H9 (cell line): ENCODE measurements at places on chromosomes 16 and 17.

DNA sequence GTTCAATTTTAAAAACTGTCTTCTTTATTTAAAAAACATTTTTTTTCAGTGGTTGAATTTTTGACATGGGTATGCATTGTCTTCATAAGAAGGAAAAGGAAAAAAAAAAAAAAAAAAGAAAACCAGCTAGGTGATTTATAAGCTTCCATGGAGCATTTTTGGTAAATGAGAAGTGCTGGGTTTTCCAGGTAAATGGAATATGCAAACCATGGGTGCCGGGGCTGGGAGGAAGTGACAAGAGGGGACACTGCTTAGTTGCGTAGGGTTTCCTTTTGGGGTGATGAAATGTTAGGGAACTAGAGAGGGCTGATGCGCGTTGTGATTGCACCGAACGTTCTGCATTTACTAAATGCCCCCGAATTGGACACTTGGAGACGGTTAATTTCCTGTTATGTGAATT lies 217.4 kb upstream of the FOXF1 start:
- DNase-seq, result no peak

GRCh38 chr16:180681-181564 lies 664 bp downstream of the HBQ1 start:
- peak; percentile 91 for DNase-seq

DNA sequence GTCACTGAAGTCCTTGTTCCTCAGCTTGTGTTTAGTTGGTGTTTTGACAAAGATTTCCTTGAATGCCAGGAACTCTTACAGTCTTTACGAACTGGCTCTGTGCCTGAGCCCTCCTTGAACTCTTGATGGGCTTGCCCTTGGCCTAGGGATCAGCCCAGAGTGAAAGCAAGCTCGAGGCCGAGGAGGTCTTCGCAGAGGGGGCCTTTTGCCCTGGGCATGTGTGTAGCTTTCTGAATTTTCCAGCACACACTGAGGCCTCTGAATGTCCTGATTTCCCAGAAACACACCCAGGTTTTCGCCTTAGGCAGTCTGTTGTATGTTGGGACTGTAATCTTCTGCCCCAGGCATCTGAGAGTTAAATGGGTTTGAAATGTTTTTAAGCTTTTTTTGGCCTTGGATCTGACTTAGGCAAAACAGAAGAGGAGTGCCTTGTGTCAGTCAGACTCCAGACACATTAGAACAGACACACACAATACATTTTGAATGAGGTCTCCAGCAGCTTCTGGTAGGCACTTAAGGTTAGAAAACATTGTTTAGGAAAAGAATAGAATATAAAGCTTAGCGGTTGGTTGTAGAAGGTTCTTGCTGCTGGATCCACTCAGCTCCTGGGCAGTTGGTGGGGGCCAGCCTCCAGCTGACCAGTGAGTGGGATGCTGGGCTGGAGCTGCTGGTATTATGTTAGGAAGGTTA lies 17.1 kb downstream of the FOXK2 start:
- DNase-seq, result no peak

DNA sequence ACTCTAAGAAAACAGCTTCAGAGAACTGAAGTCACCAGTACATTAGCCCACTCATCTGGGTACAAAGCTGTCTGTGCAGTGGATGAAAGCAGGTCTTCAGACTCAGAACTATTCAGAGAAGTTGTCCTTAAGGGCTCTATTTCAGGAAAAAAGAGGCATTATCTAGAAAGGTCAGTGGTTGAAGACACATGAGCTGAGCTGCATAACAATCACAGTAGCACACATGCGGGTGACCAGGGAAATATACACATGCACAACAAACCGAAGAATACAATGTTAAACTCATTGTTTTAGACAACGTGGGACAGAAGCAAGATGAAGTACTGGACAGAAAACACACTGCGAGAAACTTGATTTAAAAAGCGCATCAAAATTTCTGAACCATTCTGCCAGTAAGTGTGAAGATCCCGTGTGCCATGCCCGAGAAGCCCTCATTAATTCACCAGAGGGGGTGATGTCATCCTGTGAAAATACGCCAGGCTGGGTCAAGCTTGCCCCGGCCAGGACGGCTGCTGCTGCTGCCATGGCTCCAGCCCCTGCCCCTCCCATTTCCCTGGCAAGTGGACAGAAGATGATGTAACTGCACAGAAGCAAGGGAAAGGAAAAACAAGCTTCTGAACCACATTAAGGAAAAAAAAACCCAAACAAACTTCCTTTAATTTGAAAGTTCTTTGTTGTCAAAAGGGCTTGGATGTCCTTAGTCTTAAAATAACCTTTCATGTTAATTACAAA lies 10.1 kb downstream of the DYNC1LI2 start:
- DNase-seq, result no peak

DNA sequence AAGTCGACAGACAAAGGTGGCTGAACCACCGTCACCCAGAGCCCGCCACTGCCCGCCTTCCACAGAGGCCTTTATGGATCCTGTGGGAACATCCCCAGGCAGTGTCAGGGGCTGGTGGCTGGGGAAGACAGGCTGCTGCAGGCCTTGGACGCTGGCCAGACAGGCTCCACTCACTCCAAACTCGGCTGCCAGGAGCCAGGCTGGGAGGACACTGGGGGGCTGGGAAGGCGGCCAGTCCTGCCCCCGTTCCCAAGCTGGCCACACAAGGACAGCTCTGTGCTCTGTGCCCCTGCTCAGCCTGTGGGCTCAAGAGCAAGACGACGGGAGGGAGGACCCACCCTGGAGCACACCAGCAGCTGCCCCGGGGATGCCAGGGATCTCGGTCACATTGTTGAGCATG lies 7.6 kb upstream of the LCAT start:
- DNase-seq, result no peak

GRCh38 chr16:77273-77806 lies 685 bp upstream of the MPG start:
- DNase-seq, result peak; percentile 71

DNA sequence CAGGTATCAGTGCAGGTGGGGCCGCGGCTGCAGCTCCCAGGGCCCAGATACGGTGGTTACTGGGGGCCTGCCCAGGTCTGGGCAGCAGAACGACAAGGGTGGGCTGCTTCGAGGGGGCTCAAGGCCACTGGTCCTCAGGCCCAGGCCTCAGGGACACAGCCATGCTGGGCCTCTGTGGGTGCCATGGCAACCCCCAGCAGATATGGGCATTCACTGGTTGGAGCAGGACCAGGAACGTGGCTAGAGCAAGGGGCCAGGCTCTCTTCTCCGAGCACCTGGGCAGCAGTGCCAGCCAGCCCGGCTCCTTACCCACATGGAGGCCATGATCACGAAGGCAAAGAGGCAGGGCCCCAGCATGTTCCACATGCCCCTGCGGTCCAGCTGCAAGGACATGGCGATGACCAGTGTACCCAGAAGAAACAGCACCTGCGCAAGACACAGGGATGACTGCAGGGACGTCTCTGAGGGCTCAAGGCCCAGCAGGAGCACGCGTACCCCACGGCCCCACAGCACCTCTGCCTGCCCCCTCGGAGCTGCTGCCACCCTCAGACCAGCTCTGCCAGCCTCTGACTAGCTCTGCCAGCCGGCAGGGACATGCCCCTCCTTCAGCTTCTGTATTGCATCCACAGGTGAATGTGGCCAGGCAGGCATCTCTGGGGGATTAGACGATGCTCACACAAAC lies 2.1 kb upstream of the MRPL28 start:
- no peak for DNase-seq

- peak; percentile 53 for DNase-seq
Measured at GRCh38 chr16:17461951-17462729, 8.6 kb downstream of the XYLT1 start.

GRCh38 chr16:8062677-8063076 lies 527.6 kb downstream of the TMEM114 start:
- no peak for DNase-seq

DNA sequence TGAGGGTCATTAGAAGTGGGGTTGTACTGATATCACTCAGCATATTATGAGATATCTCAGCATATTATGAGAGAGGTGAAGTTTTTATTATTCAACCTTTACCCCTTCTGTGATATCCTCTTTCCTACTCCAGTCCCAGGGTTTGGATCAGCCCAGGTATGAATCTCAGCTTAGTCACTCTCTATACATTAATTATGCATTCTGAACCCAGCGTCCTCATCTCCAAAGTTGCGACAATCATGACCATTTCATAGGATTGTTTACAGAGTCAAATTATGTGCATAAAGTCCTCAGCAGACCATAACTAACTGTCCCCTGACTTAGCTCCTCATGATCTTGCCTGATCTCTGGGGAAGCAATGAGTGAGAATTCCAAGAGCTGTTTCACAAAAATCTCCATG lies 20.5 kb upstream of the BLMH start:
- no peak for DNase-seq

DNA sequence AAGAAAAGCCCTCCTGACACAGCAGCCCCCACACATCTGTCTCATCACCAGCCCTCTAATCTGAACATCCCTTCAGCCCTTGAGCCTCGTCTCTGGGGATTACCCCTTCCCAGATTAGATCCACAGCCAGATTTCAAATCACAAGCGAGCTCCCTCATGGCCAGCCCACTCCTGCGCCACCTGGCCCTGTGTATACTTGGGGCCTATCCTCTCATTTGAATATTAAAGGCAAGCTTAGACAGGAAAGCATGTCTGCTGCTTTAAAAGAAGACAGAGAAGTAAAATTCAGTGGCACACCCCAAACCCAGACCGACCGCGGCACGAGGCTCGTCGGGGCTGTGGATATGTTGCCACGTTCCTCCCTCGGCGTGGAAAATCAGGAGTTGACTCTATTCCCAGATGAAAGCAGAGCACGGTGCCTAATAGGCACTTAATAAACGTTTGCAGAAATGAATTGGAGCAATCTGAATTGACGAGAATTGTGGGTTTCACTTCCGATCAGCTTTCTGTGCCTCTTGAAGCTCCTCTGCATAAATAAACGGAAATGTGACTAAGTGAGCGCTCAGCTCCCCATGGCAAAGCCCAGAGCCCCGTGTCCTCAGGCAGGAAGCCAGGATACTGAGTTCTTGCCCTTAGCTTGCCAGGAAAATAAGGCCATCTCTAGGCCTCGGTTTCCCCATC lies 108.0 kb downstream of the CCDC182 start:
- no peak for DNase-seq

GRCh38 chr16:25614716-25615265 lies 77.0 kb upstream of the HS3ST4 start:
- DNase-seq, result no peak

DNA sequence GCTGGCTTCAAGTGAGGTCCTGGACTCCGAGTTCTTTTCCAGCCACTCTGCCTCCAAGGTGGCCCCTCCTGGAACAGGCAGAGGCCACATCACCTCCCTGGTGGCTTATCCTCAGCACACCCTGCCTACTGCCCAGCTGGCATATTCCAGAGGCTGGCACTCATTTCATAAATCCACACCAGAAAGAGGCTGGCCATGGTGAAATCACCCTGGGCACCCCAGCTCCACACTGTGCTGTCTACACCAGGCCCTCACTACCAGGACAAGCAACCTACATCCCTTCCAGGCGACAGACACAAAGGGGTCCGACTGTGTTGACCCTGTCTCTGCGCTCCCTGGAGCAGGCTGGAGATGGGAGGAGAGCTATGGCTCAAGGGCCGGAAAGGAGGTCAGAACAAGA lies 100.2 kb downstream of the C16orf78 start:
- peak; percentile 14 for DNase-seq

- no peak for DNase-seq
Measured at GRCh38 chr16:31301708-31302400, 42.1 kb downstream of the ITGAM start.

GRCh38 chr17:43823350-43824084 lies 9.4 kb downstream of the MPP3 start:
- no peak for DNase-seq

GRCh38 chr17:35588196-35588920 lies 1.2 kb downstream of the AP2B1 start:
- DNase-seq, result no peak

- peak; percentile 85 for DNase-seq
Measured at GRCh38 chr17:48995304-48995973, 1.7 kb upstream of the IGF2BP1 start.

DNA sequence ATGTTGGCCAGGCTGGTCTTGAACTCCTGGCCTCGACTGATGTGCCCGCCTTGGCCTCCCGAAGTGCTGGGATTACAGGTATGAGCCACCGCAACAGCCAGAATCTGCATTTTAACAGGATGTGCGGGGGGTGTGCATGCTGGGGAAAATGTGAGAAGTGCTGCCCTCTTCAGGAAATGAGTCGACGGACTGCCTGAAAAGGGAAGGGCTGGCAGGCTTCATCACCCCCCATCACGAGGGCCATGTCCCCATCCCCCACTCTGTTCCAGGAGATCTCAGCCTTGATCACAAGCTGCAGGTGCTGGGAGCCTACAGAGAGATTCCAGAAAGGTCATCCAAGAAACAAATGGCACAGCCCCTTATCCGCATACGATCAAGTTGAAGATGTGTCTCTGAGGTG lies 195.3 kb upstream of the RPL38 start:
- DNase-seq, result peak; percentile 87

GRCh38 chr16:47578573-47578972 lies 117.4 kb downstream of the PHKB start:
- DNase-seq, result no peak

DNA sequence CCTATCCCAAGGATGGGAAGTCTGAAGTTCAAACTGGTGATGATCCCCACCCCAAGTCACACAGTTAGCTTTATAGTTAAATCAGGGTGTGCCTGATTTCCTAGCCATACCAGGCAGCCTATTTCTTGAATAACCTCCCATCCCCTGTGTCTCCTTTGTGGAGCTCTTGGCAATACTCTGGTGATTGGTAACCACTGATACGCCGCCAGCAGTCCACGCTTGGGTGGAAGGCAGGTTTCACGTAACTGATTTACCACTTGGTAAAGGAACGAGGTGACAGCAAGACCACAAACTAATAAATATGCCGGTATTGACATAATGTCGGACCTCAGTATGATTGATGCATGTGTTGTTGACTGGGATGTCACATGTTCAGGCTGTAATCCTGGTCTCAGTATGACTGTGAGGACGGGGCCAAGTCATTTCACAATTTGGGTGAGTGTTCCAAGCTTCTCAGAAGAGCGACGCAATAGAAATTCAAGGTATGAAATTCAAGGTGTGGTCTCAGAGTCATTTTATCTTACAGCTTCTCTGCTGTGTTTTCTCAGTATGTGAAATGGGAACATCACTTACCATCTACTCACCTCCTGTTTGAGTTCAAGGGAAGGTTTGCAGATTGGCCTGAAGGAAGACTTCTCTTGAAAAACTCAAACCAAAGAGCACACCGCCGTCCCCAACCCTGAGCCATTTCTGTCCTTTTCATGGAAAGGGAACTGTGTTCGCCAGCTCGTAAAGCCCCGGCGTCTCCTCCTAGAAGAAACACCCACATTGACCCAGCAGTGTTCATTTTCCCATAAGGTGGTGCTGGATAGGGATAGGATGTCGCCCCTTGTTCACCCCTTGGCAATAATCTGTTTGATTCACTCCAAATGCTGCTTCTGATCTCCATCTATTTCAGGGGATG lies 678.9 kb downstream of the WWOX start:
- no peak for DNase-seq

GRCh38 chr16:47046726-47047523 lies 73.5 kb upstream of the DNAJA2 start:
- no peak for DNase-seq

DNA sequence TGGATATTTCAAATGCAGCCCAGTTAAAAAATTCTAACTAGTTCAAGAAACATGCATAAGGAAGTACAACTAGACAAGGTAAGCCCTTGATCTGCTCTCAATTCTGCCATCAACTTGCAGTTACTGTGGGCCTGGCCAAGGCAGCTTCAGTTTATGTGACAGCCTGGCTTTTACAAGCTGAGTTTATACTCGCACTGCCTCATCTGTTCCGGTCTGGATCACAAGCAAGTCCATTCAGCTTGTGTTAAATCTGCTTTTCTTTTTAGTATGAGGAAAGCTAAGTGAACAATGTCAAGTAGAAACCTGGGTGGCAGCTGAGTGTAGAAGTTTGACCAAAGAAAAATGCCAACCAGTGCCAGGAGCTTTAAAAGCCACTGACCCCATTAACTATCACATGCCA lies 76.6 kb upstream of the CORO6 start:
- no peak for DNase-seq
